ENCODE measurements at places on chromosomes 2 and 18.
A peak's percentile ranks its signal among the peaks of the same experiment; 100 is the strongest.

- DNase-seq: peak; percentile 52
These were observed 525.6 kb downstream of the MBD2 start for GRCh38 chr18:53698907-53699306.

GRCh38 chr2:200399046-200399445 lies 92.6 kb downstream of the SPATS2L start:
- DNase-seq: no peak

GRCh38 chr18:6145645-6146306 lies 250.5 kb upstream of the TMEM200C start:
- DNase-seq: no peak

GRCh38 chr2:1747065-1747941 lies 3.0 kb upstream of the PXDN start:
- no peak for DNase-seq

DNA sequence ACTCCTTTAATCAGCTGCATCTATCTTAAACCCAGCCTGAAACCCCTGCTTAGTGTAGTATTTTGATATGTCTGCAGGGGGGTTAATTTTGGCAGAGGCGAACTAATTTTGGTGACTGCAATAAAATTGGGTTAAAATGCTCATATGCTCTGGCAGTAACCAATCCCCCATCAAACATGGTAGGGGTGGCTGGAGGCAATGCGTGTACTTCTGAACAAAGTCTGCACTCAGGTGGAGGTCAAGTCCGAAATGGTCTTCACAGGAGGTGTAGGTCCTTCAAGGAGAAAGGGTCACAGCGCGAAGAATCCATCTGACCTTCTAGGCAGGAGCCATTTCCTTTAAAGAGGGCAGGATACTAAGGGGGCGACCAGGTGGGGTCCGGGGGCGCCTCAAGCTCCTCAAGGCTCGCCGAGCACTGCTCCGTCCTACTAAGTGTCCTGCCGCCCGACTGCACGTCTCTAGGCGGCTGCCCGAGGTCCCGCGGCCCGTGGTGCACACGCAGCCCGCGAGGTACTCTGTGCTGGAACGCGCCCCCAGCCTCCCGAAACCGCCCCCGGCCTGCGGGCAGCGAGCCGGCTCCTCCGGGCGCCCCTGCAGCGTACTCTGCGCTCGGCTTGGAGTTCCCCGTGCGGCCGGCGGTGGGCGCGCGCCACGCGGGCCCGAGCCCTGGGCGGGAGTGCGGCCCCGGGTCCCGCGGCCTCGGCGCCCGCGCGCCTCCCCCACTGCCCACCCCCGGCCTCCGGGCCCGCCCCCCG lies 1.7 kb upstream of the LDLRAD4 start:
- no peak for DNase-seq

GRCh38 chr2:183283209-183283608 lies 159.0 kb downstream of the NUP35 start:
- no peak for DNase-seq

GRCh38 chr2:13652531-13653313 lies 936.0 kb downstream of the TRIB2 start:
- no peak for DNase-seq
